ENCODE measurements at places on chromosomes 12 and 14.

DNA sequence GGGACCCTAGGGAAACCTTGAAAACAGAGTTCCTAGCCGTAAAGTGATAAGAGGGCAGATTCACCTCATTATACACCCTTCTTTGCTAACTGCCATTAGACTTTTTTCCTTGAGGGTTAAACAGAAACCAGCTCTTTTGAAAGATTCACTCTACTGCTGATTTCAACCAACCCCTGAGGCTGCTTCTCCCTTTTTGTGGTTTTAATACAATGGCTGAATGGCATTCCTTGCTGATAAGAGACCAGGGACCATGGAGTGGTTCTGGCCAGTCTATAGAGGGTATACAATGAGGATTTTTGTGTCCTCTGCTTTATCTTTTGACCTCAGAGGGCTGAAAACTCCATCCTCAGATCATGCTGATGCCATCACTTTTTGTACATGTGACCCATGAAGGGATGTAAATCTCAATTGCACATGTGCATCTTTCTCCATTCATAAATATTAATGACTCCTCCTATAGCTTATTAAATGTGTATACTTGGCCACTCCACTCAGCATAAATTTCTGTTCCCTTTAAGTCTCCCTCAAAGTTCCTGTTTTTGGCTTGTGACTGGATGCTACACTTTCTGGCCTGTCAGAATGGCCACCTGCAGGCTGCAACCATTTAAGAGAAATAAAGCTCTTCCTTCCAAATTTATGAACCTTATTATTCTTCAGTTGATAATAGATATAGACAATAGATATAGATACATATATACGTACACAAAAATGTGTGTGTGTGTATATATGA lies 233.8 kb upstream of the SEL1L start:
- DNase-seq: no peak

GRCh38 chr14:100078216-100078803 lies 13.1 kb downstream of the EVL start:
- no peak for DNase-seq

GRCh38 chr12:34363050-34363673 lies 340.9 kb downstream of the ALG10 start:
- no peak for DNase-seq

GRCh38 chr14:96783915-96784224 lies 13.3 kb upstream of the VRK1 start:
- no peak for DNase-seq

DNA sequence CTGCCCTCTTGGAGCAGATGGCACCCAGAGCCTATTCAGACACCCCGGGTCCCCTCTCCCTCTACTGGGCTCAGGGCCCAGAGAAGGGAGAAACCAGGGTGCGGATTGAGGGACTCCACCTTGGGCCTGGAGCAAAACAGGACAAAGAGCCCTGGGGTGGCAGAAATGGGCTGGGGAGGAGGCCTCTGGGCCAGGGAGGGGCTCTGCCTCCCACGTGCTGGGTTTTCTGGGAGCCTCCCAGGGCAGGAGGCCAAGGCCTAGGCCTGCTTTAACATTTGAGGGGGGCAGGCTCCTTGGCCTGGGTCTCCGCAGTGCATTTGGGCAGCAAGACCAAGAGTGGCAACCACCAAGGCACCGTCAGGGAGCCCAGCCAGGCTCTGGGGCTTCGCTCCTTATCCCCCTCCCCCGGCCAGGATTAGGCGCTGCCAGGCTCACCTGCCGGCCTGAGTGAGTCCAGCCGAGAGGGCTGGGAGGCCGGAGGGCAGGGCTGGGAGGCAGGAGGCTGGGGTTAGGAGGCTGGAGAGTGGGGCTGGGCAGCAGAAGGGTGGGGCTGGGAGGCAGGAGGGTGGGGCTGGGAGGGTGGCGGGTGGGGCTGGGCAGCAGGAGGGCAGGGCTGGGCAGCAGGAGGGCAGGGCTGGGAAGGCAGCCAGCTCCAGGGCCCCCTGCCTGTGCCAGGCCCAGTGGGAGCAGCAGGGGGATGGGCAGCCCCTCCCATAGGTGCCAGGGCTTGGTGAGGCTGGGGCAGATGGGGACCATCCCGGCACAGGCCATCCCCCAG lies 101.8 kb upstream of the EIF5 start:
- DNase-seq: no peak

DNA sequence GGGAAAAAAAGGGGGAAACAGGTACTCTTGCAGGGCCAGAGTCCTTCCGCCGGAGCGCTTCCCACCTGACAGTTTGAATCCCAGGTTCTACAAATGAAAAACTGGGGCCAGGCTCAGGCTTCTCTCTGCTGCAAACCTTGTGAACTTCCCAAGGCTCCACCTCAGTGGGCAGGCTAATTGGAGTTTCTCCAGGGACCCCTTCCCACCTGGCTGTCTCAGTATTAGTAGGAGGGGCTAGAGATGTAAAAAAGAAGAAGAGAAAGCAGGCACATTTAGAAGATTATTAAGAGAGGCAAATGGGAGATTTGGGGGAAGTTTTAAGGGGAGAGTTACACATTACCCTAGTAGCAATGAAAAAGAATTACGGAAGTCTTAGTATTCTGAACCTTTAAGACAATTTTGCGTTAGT lies 20.0 kb upstream of the CLEC2D start:
- no peak for DNase-seq

- no peak for DNase-seq
These were observed 7.2 kb downstream of the ADAM20 start for GRCh38 chr14:70527501-70528105.

GRCh38 chr12:121538699-121539061 lies 42.1 kb downstream of the KDM2B start:
- DNase-seq: no peak

GRCh38 chr12:93550748-93551611 lies 21.5 kb upstream of the SOCS2 start:
- no peak for DNase-seq

DNA sequence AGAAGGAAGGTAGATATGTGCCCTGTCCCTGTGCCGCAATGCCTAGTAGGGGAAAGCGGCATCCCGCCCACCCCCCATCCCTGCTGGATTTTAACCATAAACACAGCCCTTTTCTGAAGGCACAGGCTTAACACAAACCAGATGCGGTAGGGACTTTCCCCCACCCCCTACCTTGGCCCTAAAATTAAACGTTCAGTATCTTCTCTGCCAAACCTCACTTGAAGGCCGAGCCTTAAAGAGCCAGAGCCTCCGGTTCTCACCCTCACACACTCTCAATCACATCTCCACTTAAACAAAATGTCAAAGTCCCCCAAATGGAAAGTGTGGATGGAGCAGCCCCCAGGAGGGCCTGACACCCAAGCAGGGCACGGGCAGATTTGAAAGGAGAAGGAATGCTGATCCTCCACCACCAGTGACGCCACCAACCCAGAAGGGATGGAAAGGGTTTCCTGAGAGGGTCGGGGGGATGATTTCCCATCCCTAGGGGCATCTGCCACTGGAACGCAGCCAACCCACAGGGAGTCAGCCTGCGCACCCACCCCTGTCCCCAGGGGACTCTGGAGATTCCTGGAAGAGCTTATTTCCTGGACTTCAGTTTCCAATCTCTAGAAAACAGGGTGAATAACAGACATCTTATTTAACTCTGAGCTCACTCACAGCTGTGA lies 26.4 kb downstream of the ACTN1 start:
- no peak for DNase-seq

DNA sequence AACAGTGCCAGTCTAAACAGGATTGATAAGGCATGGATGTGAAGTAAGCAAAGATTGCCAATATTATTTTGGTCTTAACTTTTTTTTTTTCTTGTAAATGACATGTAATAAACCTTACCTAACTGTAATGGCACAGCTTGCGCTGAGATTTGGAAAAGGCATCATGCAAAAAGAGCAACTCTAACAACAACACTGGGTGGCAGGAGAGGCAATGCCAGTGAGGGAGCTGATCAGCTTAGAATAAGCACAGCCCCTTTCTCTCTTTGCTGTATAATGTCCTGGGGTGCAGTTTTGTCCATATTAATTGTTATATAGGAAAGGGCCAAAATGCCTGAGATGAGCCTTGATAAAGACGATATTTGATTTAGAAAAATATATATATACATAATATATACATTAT lies 1589.7 kb upstream of the FLRT2 start:
- DNase-seq: no peak

GRCh38 chr14:103875010-103875409 lies 27.6 kb upstream of the PPP1R13B start:
- no peak for DNase-seq

DNA sequence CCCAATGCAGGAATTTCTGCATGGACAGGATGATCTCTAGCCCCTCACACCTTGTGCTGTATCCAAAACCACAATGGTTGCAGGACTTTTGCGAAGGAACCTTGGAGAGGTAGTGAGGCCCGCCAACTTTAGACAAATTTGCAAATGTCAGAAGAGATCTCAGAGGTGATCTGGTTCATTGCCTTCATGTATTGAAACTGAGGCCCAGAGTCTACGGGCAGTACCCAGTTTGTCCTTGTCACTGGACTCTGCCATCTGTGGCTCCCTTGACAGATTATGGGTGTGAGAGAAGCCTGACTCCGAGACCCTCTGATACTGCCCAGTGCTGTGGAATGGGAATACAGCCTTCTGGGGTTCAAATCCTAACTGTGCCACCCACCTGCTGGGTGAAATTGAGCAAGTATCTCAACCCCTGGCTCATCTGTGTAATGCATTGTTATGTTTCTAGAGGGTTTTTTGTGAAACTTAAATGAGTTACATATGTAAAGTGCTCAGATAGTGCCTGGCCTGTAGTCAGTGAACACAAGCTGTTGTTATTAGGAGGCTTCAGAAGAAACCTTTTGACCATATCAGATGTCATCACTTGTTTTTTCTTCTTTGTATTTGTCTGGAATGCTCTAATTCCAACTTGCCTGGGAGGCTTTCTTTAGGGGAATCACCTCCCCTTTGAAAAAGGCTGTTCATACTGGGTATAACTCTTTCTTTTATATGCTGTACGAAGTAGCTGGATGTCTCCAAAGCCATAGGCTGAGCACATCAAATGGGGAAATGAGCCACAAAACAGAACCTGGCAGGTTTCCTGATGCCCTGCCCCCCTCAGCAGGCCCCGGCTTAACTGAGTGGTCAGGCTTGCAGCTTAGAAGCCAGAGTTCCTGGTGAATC lies 71.4 kb upstream of the SRSF5 start:
- DNase-seq: no peak

DNA sequence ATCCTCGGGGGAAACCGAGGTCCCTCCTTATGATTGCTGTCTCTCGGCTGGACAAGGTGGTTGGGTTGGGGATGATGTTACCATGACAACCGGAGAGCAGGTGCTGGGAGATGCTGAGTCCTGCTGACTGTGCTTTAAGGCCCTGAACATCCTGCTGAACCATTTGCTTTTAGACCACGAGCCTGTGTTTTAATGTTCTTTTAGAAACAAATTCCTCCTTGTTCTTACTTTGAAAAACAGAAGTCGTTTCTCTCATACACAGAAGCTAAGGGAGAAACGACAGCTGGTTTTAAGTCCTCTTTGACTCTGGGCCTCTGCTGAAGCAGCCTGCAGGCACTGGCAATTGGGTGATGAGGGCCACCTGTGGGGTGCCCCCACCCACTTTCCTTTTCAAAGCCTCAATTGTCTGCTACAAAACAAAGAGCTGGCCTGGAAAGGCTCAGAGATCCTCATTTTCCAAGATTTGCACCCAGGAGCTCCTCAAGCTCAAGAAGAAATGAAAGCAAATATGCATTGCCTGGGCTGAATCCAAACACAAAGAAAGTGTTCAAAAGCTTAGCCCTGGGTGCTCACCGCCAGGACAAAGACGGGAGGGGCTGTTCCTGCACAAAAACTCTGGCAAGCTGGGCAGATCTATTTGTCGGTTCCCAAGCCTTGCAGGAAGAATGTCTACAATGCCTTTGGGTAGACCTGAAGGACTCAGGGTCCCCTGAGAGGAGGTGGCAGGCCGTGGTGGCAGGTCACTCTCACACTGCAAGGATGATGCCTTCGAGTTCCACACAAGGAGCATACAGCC lies 90.0 kb upstream of the CLMN start:
- no peak for DNase-seq

DNA sequence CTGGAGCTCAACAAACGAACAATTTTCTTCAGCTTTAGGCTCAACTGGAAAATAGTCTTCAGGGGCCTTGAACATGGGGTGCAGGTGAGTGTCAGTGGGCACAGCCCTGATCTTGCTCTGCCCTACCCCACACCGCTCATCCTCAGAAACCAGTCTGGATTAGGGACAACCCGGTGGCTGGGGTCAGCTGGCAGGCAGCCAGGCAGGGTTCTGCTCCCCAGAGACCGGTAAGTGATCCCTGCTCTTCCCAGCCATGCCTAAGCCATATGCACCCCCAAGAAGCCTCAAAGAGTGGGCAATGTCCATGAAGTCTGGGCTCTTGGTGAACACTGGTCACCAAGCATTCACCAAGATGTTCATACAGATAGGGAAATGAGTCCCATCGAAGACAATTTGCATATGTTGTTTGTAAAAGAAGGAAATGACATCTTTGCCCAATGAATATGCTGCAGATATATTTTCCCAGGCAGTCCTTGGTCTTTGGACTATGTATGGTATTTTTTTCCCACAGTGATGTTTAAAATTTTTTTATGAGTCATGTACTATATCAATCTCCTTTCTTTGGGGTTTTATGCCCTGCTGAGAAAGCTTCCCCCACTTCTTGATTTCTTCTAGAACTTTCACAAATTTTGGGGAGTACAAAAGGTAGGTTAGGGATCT lies 63.9 kb upstream of the VASH1 start:
- no peak for DNase-seq

DNA sequence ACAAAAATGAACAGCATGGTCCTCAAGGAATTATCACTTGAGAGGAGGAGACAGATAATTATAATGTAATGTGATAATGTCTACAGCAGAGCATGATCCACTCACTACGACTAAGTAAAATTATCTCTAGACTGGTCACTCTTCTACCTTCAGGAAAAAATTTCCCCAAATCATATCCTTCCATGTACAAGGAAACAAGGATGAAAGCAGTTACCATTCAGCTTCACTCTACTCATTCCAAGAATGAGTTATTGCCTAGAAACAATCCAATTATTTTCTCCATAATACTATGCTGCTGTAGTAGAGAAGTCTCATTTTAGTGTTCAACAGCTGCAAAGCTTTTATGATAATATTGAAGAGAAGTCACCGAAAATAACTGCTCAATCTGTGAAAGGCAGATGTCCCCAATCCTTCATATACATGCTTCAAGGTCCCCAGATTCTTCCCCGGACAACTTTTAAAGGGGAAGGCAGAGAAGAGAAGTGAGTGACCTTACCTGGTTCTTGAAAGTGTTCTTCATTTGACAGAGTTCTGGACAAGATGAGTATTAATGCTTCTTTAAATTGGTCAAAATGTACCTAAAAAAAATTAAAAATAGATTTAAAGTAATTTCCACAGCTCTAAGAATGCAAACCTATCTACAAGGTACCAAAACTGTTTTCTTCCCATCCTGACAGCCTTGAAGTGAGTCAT lies 24.6 kb downstream of the NIN start:
- DNase-seq: no peak

GRCh38 chr14:95664546-95664945 lies 21.7 kb upstream of the TCL1B start:
- no peak for DNase-seq

- DNase-seq: no peak
These were observed 420.8 kb downstream of the FUT8 start for GRCh38 chr14:65833267-65833880.

DNA sequence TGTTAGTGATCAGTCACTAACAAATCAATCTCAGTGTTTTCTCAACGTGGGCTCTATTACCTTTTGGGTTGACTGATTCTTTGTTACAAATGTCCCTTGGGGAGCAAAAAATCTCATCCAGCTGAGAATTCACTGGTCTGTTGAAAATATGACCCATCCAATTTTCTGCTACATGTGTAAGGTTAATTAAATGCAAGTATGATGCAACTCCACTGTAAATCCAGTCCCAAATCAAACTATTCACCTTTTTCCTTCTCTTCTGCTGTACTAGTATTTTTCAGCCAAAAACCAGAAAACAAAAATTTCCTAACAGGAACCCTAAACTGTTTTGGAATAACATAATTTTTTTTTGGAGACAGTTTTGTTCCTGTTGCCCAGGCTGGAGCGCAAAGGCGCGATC lies 2.2 kb downstream of the ERH start:
- no peak for DNase-seq
